NCI-H1048 (cell line): ENCODE measurements at places on chromosomes 7 and 10.

DNA sequence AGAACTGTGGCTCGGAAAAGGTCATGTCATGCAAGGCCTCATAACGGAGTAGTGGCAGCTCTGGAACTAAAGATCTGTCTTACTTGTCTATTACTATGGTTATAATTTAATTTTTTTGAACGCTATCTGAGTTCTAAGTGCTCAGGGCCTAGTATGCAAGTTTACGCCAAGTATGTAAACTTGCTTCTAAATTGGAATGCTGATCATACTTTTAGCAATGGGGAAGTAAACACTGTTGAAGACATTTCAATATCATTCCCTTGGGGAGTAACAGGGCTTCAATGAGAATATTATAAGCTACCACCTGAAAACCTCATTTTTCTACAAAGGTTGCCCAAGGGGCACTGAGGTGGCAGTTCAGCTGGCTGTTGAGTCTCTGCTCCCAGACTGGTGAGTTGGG lies 69.5 kb upstream of the NFKB2 start:
- no peak for DNase-seq

DNA sequence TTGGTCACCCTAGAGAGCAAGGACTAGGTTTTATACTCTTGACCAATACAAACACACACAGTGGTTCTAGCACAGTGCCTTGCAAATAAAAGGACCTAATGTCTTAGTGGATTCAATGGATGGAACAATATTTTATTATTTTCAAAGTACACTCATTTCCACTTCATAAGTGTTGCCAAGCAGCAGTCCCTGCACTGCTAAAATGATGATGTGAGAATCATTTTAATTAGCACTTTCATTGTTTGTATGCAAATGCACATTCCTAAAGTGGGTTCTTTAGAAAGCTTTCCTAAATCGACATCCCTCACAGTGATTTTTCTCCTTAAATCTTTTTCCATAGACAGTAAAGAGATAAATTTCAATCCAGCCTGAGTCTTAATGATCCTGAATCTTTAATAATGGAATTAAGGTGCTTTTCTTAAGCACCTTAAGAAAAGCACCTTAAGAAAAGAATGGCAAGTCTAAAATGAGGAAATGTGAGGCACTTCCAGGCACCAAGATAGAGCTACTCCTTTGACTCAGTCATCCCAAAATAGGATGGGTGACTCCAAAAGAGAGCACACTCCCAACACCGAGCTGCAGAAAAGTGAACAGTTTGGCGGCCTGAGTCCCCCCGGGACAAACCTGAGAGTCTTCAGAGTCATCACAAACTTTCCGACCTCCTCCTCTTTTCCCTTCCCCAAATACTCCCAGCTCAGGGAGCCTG lies 84.5 kb downstream of the SORBS1 start:
- no peak for DNase-seq

GRCh38 chr10:16689227-16689626 lies 128.0 kb downstream of the RSU1 start:
- no peak for DNase-seq

DNA sequence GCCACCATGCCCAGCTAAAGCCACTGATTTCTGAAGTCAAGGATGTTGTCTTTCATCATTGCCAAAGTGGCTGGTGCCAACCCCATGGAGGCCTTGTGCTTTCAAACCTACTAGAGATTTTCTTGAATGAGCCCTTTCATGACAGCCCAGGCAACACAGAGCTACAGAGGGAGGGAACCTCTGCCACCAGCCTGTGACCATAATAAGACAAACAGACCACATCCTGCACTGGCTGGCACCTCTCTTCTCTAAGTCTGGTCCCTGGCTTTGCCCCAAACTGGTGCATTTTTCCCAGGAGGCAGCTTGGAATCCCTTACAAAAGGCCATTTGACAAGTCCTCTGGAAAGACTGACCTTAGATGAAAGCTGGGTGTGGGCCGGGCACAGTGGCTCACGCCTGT lies 348.8 kb downstream of the GALNT17 start:
- no peak for DNase-seq

DNA sequence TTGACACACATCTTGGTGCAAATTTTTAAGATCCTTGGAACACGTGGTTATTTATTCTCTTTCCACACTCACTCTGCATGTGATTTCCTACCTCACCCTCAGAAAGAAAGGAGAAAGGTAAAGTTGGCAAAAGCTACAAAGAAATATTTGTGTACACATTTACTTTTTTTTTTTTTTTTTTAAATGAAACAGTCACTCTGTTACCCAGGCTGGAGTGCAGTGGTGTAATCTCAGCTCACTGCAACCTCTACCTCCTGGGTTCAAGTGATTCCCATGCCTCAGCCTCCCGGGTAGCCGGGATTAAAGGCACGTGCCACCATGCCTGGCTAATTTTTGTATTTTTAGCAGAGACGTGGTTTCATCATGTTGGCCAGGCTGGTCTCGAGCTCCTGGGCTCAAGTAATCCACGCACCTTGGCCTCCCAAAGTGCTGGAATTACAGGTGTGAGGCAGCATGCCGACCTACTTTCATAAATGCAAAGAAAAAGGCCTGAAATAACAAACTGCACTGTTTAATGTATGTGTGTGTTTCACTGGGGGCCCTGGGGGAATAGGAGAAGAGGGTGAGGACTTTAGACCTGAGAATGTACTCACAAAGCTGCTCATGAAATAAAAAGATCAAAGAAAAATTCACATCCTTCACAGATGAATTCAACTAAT lies 71.6 kb upstream of the GRID1 start:
- DNase-seq, result no peak

- no peak for DNase-seq
These were observed 51.4 kb downstream of the INPP5A start for GRCh38 chr10:132589015-132589414.

GRCh38 chr7:40202851-40203250 lies 68.0 kb downstream of the SUGCT start:
- DNase-seq, result no peak

DNA sequence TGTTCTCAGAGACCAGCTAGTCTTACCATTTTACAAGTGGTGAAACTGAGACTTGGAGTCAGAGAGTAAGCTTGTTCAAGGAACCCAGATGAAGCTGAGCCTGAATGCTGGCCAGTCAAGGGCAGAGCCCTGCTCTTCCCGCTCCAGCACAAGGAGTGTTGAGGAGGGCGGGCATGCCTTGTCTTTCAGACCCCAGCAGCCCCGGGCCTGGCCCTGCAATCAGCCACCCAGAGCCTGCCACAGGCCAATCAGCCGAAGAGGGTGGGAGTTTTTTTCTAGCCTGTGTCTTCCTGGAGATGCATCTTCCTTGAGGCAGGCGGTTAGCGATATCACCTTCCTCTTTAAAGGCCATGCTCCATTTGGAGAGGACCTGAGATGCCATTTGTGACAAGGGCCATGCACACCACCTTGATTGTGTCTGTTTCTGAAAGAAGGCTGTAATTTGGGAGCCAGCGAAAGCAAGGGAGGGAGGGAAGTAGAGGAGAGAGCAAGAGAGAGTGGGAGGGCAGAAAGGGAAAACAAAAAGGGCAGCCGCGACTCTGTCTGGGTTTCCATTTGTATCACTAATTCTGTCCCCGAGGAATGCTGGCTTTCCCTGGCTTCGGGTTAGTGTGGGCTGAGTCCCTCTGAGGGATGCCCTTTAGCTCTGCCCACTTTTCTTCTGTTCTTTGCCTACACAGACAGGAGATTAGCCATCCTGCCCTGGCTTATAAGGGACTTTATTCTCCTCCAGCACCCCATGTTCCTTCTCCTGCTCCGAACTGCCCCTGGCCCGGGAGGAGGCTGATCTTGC lies 8.0 kb downstream of the CDH23 start:
- DNase-seq, result no peak

DNA sequence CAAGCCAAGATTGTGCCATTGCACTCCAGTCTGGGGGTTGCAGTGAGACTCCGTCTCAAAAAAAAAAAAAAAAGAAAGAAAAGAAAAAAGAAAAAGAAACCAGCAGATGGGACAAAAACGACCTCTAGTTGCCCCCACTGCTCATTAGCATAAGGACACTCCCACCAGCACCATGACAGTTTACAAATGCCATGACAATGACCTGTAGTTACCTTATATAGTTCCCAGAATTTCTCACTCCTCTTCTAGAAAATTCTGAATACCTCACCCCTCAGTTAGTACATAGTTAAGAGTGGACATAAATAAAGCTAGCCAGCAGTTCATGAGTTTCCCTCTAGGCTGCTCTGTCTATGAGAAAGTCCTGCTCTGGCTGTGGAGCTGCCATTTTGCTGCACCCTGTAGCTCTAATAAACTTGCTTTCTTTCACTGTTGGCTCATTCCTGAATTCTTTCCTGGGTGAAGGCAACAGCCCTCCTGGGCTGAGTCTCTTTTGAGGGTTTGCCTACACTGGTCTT lies 276.8 kb upstream of the AKR1E2 start:
- DNase-seq, result no peak

DNA sequence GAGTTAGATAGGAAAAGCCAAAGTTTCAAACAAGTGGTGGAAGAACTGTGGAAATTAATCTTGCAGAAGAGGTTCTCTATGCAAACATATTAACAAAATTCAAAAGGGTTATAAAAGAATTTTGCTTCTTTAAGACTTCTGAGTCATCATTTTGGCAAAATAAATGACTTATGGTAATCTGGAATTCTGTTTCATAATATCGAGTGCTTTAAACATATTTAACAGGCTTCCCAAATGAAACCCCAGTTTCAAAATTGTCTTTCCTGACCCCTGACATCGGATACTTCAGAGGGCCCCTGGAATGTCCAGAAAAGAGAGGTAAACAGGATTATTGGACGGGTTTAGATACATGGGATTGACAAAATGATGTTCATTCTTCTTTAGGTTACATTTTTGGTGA lies 444.6 kb downstream of the HTR7 start:
- DNase-seq, result no peak

DNA sequence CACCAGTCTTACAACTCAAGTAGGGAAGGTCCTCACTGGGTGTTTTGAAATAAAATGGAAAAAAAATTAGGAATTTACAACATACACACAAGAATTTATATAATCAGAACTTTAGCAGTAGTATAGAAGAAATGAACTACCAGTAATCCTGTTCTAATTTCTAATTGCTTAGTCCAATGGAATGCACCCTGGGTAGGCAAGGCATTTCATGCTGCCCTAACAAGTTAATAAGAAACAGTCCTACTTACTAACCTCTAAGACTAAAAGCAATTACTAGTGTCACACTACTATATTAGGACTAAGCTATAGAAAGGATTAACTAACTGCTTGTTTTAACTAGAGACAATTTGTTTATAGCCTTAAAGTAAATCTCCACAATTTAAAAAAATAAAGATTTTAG lies 158.1 kb downstream of the BTAF1 start:
- DNase-seq, result no peak

- DNase-seq, result no peak
These were observed 215.7 kb downstream of the TNS3 start for GRCh38 chr7:47366211-47366610.

- no peak for DNase-seq
These were observed 20.6 kb upstream of the HOXA13 start for GRCh38 chr7:27220440-27220955.

GRCh38 chr7:129612112-129613015 lies 844 bp downstream of the NRF1 start:
- no peak for DNase-seq

DNA sequence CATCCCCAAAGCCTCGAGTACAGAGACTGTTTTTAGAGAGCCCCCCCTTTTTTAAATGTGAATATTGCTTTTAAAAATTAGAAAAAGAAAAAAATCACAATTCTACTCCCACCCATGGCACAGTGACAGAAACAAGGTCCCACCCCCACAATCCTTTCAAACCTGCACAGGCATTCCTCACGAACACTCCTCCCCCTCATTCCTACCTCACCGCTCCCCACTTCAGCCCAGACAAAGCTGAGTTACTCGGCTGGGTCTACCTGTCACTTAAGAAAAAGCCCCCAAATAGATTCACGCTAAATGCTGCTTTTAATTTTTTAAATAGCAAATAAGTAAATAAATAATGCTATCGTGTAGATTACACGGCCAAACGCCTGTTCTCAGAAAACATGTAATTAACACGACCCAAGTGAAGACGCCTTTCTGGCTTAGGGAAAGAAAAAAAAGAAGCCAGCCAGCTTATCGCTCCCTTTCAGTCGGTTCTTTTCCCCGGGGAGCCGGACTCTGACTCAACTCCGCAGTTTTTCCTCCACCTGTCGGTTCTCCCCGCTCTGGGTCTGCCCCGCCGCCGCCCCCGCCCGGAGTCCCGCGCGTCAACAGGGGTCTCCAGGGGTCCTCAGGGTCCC lies 739 bp downstream of the MPP7 start:
- DNase-seq, result no peak

DNA sequence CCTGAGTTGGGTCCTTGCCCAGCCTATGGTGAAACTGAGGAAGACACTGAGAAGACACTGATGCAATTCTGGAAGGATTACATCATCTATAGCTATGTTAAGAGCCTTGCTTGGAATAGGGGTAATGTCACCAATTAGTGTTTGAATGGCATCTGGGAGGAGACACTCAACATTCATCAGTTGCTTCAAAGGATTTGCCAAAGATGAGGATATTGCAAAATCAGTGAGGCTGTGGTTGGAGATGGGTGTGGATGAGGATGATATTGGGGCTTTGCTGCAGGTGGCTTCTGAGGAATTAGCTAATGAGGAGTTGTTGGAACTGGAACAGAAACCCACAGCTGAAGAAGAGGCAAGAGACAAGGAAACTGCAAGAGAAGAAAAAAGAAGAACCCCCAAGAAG lies 146.7 kb upstream of the SP4 start:
- no peak for DNase-seq

- no peak for DNase-seq
These were observed 358.8 kb downstream of the CALN1 start for GRCh38 chr7:72053292-72053691.

DNA sequence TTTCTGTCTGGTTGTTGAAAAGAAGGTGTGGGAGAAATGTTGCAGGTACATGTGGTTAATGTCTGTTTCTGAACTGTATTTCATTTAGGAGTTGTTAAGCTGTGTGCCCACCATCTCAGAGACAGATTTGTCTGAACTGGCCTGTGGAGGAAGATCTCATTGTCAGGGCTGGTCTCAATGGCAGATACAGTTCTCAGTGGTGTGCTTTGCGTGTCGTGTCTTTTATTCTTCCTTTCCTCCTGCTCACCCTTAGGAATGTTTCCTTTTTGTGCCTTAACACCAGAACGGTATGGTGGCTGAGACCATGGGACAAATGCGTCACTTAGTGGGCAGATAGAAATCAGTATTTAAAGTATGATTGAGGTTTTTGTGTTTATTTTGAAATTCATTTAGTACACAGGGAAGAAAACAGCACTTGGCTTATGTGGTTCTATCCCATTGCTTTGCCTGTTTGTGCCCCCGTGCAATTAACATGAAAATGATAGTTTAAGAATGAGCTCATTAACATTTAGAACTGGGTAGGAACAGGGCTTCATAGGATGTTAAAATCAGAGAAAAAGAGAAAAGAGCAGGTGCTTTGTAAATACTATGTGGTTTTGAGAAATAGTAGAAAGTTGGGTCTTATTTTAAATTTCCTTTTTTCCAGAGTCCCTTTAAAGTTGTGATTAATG lies 112.6 kb downstream of the AUTS2 start:
- no peak for DNase-seq

GRCh38 chr7:69736126-69736810 lies 138.0 kb downstream of the AUTS2 start:
- DNase-seq, result no peak

DNA sequence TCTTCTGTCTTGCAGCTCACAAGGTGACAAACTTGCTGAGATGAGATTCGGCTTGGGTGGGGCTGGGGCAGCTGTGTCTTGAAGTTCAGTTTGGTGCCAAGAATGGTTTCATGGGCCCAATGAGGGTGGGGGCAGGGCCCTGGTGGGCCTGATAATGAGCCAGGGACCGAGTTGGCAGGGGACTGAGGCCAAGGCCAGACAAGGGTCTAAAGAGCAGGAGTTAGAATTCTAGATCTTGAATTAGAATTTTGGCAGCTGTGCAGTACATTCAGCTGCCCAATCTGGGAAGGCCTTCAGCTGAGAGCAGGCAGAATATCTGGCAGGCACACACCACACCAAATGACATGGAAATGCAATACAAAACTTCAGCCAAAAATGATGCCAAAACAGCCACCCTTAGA lies 1.5 kb upstream of the JAZF1 start:
- DNase-seq, result no peak
